ENCODE measurements at places on chromosomes 11 and 22. TPM values are rescaled to one million over a fixed set of nuclear protein-coding genes. Genes with fewer than 3 reads are reported as not detected.

- DNase-seq, result no peak
Measured at GRCh38 chr22:41772645-41773044, 27.8 kb upstream of the CCDC134 start.

- peak; percentile 12 for DNase-seq
Measured at GRCh38 chr11:36292311-36292722, 3.1 kb upstream of the COMMD9 start.

DNA sequence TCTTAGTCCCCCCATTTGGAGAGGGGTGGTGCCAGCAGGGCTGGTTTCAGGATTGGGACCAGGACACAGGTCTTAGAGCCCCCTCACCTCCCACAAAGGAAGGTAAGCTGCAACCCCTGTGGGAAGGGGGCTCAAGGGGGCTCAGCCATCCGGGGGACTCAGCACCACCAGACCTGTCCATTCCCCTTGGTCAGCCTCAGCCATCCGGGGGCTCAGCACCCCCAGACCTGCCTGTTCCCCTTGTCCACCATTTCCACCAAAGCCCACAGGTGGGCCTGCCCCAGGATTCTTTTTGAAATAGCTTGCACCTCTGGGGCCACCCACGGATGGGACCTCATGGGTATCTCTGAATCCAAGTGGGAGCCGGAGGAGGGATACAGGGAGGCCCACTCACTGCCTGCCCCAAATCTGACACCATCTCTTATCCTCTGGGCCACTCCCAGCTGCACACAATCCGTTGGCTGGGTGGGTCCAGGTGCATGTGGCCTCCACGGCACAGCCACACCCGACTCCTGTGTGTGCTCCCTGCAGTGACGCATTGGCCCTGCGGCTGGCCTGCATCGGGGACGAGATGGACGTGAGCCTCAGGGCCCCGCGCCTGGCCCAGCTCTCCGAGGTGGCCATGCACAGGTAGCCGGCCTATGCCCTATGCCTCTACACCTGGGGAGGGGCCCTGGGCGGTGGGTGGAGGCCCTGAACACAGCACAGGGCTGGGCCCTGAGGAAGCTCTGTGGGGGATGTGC, 15.9 kb downstream of the MCAT start:
- DNase-seq, result no peak

DNA sequence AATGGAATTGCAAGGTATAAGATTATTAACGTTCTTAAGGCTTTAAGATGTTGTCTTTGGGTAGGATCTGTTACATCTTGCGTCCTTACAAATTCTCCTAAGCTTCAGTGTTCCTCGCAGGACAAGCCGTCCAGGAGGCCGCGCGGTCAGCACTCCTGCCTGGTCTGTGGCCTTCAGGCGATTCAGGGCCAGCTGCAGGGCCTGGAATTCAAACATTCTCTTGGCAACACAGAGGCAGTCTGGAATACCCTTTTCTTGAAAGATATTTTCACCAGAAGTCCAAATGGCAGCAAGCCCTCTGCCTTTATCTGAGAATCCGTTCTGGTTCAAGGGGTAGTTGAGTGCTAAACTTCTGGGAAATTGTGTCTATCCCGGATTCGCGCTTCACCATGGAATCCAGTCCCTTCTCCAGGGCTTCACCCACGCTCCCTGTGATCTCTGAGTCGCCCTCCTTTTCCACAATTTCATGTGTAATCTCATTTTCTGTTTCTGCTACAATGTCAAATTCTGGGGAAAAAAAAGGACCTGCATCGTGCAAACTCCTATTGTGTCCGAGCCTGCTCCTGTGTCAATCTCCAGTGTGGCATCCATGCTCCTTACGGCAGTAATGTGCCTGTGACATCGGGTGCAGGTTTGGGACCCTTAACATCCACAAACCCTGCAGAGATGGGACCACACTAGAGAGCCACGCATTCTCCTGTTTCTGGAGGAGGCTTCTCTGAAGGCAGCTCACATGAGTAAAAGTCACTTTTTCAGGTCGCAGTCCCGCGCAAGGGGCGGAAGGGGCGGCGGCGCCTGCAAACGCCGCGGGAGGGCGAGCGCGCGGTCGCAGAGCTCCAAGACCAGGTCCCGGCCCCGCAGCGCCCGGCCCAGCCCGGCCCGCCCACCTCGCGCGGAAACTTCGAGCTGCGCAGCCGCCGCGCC, 25.4 kb upstream of the SORL1 start:
- DNase-seq, result no peak

- no peak for DNase-seq
Measured at GRCh38 chr22:28143961-28144745, 225.1 kb upstream of the PITPNB start.

- DNase-seq, result no peak
Measured at GRCh38 chr22:25380122-25380747, 160.8 kb downstream of the CRYBB2 start.

DNA sequence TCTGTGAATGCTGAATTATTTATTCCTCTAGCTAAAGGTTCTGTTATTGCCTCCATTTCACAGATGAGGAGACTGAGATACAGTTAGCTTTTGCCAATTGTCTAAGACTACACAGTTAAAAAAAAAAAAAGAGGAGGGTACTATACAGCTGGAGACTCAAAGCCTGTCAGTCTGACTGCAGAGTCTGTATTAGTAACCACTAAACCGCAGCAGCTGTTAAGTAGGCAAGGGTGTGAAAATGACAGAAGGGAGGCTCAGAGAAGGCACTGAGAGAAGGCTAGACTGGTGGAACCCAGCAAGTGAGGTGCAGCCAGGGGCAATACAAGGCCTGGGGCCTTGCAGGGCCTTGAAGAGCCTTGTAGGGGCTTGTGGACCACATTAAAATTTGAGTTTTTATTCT, 181.2 kb downstream of the CSNK2A3 start:
- no peak for DNase-seq

DNA sequence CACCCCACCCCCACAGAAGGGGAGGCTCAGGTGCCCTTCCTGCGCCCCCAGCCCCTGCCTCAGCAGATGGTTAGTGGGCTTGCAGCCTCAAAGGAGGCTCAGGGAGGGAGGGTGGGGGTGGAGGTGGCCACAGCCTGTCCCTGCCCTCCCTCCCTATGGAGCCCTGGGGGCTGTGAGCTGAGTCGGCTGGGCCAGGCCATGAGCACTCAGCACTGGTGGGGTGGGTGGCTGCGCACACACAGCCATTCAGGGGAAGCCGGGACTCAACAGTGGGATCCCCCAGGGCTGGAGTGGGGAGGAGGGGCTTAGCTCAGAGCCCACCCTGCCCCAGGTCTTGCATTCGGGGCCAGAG, 50.2 kb downstream of the FLRT1 start:
- DNase-seq, result no peak

Gene SEC14L3
- not detected for total RNA-seq

Gene CCDC87
- total RNA-seq, result 0.10 TPM
